Left forelimb (tissue), 1 donor: ENCODE measurements at places on chromosomes 11 and 22.

- no peak for DNase-seq
These were observed 99.5 kb downstream of the ZNF280B start for GRCh38 chr22:22408731-22409696.

- DNase-seq, result no peak
These were observed 14.1 kb upstream of the KCNQ1OT1 start for GRCh38 chr11:2713661-2714462.

- peak; percentile 87 for DNase-seq
These were observed 16.0 kb upstream of the PHLDA2 start for GRCh38 chr11:2945031-2945756.

- no peak for DNase-seq
These were observed 421.8 kb downstream of the ETS1 start for GRCh38 chr11:128165572-128165971.

DNA sequence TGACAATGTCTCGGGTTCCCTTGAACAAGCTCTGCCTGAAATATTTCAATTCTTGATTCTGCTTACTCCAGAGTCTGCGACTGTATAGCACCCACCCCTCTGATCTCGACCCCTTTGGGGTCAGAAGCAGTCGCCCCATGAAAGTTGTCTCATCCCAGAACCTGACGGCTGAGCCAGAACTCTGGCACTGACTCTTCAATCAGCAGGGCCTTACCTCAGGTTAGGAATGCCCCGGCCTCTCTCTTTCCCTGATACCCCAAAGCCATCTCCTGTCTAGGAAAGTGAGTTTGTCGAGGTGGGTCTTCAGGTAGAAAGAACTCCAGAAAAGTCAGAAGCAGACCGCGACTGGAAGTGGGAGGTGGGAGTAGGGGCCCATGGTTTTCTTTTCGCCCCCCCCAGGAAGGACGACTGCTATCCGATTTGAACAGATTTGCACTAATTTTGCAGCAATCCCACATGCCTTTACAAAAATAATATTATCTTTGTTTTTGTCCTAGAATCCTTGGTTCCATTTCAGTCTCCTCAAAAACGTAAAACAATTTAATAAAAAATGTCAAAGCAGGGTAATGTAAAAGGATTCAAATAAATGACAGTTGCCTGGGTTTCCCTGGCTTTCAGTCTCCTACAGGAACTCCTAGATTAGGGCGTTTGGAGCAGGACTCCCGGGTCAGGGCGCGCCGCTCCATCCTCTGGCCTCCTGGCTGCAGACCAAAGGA lies 898 bp upstream of the ROBO3 start:
- no peak for DNase-seq

- DNase-seq, result no peak
These were observed 84.4 kb downstream of the CSTPP1 start for GRCh38 chr11:47020793-47021526.

- no peak for DNase-seq
These were observed 3.6 kb downstream of the MMP1 start for GRCh38 chr11:102794382-102794781.

GRCh38 chr11:68261749-68262543 lies 9.8 kb downstream of the C11orf24 start:
- DNase-seq, result no peak

DNA sequence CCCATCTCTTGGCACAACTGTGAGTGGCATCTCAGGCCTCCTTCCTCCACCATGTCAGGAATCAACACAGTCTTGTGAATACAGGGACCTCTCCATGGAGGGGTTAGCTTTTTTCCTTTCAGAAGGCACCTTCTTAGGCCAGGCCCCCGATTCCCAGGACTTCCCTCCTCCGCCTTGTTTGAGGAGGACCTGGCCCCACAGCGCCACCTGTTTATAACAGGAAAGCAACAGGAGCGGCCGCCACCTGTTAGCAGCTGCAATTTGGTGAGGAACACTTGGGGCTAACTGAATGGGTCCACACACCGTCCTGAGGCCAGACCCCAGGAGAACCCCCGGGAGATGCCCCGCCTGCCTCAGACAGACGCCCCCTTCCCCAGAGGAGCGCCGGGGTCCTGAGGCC lies 3.8 kb upstream of the PKP3 start:
- no peak for DNase-seq

DNA sequence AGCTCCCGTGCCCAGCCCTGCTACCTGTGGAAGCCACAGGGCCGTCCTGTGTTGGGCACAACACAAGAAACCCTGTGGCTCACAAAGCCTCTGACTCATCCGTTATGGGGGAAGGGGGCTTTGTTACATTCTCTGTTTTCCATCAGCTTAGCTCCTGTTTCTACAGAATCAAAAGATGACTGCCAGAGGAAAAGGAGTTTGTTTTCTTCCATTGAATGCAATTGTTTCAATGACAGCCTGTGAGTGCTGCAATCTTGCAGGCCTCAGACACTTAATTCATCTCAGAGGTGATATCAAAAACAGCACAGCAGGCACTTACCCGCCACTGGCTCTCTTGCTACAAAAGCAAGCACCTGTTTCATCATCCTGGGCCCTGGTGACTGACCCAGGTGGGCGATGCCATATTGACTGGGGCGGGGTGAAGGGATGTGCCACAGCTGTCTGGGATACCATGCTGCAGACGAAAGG lies 194.3 kb downstream of the OPCML start:
- DNase-seq, result no peak

DNA sequence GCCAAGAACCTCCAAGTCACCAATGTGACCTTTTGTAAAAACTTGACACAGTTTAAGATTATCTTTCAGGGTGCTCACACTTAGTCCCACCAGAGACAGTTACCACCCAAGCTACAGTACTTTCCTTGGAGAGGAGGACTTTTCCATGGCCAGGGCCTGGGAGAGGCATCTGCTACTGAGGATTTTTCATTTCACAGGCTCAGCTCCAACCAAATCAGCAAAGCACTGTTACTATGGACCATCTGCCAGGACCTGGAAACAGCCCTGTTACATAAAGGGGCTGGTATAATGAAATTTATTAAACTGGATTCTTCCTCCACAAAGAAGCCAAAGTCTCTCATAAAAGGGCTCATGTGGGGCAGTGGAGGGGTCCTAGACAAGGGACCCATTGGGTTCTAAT lies 38.6 kb downstream of the SERGEF start:
- no peak for DNase-seq

- DNase-seq, result no peak
These were observed 1164.4 kb downstream of the BRD1 start for GRCh38 chr22:48663297-48663696.

DNA sequence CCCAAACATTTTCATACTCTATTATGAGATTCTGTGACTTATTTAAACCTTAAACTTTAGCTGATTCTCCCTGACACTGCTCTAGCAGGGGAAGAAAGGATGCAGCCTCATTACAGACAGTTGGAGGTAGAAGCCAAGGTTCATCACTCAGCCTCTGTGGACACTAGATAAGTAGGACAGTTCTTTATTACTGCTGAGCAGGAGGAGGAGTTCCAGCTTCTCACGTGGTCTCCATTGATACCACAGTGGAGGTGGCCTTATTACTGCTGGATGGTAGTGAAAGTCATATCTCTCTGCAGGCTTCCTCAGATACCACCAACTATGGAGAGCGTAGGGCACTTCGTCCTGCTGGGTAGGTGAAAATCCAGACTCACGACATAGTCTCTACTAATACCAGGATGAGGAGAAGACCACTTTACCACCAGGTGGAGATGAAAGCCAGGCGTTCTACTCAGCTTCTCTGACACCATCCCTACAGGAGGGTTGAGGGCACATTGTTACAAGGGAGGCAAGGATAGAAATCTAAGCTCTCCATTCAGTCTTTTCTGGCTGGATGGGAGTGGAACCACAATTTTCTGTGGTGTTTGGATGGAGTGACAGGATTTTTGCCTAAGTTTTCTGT lies 13.1 kb upstream of the ANGPTL5 start:
- DNase-seq, result no peak
